ENCODE measurements at places on chromosomes 4 and X.
A peak's percentile ranks its signal among the peaks of the same experiment; 100 is the strongest.

- no peak for DNase-seq
Measured at GRCh38 chr4:118397623-118397979, 44.8 kb upstream of the PRSS12 start.

- DNase-seq = no peak
Measured at GRCh38 chr4:168269896-168270295, 48.7 kb downstream of the DDX60 start.

DNA sequence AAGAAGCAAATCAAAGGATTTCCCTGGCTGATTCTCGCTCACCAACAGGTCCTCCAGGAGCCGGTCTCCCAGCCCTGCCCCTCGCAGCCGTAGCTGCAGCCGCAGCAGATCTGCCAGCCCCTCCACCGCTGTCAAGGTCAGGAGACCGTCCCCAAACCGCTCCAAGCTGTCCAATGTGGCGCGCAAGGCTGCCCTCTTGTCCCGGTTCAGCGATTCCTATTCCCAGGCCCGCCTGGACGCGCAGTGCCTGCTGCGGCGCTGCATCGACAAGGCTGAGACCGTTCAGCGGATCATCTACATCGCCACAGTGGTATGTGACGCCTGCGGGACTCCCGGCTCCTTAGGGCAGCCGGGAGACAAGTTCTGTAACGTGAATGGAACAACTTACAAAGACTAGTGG lies 25.6 kb downstream of the SPATA18 start:
- DNase-seq = peak; percentile 76

GRCh38 chrX:103477496-103477895 lies 41.8 kb downstream of the RAB40A start:
- no peak for DNase-seq

DNA sequence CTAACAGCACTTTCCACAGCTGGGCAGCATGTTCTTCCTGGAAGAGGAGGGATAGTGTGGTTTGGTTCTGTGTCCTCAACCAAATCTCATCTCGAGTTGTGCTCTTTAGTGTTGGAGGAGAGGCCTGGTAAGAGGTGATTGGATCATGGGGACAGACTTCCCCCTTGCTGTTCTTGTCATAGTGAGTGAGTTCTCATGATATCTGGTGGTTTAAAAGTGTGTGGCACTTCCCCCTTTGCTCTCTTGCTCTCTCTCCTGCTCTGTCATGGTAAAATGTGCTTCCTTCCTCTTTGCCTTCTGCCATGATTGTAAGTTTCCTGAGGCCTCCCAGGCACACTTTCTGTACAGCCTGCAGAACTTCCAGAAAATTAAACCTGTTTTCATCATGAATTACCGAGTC lies 133.7 kb upstream of the NDP start:
- DNase-seq = no peak

DNA sequence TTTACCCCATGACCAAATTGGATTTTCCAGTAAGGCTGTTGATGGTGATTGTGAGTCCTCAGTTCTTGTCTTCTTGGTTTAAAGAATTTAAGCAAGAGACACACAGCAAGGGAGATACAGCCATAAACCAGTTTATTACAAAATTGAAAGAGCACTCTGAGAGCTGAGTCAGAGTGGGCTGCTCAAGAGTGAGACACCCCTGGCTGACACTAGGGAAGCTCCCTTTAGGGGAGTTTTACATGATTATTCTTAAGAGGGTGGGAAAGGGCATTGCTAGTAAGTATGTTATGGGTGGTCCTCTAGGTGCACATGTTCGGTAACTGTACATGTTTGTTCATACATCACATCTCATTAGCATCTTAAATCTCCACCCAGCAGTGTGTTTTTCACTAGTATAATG lies 18.8 kb upstream of the ZNF81 start:
- DNase-seq = no peak

GRCh38 chrX:1807301-1807731 lies 192.5 kb downstream of the ASMT start:
- peak; percentile 54 for DNase-seq

DNA sequence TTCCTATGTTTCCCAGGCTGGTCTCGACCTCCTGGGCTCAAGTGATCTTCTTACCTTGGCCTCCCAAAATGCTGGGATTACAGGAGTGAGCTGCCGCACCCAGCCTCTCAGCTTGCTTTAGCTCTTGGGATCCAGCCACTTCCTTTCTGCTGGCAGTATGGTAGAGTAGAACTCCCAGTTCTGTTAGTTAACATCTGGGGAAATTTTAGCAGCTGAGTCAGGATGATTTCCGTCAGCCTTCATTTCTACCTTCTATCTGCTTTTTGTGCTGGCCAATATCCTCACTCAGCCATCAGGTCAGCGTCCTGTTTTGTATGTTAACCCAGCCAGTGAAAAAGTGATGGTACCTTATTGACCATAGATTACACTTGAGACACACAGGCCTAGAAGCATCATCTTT lies 59.3 kb upstream of the GPC4 start:
- no peak for DNase-seq

GRCh38 chr4:171676555-171677215 lies 136.5 kb upstream of the GALNTL6 start:
- DNase-seq = no peak

DNA sequence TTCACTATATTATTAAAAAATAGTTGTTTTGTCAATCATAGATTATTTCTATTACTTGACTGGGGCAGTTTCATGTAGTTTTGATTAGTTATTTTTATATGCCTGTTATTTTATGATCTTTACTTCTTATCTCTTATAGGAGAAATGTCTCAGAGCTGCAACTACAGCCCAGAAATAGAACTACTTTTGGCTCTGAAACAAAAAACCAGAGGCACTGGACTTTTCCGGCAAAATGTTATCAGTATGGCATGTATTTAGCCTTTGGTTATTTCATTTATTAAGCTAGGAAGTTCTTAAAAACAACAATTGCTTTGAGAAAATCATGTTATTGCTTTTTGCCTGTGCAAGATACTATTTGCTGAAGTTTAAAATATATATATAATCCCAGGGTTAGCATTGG lies 566.5 kb downstream of the ANKRD50 start:
- DNase-seq = no peak

- no peak for DNase-seq
Measured at GRCh38 chr4:70783096-70783495, 56.6 kb downstream of the GRSF1 start.

Measured in H9 (cell line).